ENCODE measurements at places on chromosomes 6 and 20.

DNA sequence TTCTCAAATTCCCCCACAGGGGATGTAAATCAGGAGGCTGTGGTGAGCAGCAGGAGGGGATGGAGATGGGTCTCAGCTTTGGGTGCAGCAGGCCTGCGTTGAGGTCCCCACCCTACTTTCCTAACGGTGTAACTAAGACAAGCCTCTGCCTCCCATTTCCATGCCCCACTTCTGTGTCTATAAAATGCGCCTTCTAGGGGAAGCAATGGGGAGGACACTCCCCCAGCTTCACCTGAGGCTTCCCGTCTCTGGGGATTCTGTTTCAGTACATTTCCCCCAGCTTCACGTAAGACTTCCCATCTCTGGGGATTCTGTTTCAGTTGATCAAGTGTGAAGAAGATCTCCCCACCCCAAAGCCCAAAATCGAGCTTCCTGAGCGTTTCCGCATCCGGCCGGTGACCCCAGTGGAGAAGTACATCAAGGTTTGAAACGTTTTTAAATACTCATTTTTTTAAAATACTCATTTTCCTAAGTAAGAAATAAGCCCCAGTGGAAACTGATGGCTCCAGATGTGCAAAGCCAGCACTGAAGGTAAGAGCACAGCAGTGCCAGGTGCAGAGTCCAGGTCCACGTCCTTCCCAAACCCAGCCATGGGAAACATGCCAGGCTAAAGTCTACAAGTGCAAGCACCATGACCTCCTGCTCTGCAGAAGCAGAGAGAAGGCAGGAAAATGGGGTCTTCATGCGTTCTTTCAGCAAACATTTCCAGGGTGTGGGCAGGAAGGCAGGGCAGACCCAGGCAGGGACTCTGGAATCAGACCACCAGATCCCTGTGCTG is 73.1 kb downstream of the ANKRD60 start:
- DNase-seq = no peak

- DNase-seq = no peak
Measured at GRCh38 chr6:157726892-157727628, 96.0 kb upstream of the SNX9 start.

DNA sequence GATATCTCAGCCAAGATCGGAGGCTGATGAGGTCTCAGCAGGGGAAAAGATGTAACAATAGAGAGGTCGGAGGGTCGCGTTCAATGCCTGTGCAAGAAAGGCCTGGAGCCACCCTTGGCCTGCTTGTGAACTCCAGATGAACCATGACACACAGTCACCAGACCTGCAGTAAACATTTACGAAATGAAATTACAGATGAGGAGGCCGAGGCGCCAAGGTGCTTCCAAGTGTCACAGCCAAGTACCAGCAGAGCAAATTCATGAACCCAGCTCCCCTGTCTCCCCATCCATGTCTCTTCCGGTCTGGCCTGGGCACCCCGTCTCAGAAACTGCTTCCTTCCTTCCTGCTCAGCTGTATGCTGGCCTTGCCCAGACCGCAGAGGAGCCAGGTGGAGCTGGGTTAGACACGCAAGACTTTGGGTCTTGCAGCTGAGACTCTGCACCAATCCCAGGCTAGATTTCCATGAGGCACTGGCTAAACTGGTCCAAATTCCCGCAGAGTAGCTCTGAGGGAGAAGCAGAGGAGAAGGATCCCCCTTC is 48.1 kb downstream of the CHMP4B start:
- no peak for DNase-seq

GRCh38 chr6:79215213-79215824 is 19.2 kb downstream of the HMGN3 start:
- DNase-seq = no peak

DNA sequence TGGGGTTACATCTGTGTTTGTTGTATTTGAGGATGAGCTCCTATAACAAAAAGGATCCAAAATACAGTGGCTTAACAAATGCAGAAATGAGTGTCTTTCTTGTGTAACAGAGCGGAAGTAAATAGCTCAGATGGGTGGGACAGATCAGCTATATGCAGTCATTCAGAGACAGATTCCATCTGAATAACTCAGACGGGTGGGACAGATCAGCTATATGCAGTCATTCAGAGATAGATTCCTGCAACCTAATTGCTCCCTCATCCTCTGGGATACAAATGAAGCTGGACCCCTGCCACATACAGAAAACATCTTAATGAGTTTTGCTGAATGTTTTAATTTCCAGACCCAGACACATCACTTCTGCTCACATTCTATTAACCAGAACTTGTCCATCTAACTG is 332.3 kb downstream of the BCKDHB start:
- DNase-seq = no peak

GRCh38 chr6:137808191-137808590 is 58.9 kb upstream of the TNFAIP3 start:
- no peak for DNase-seq

GRCh38 chr6:111427341-111428116 is 55.5 kb downstream of the REV3L start:
- DNase-seq = peak; percentile 27

DNA sequence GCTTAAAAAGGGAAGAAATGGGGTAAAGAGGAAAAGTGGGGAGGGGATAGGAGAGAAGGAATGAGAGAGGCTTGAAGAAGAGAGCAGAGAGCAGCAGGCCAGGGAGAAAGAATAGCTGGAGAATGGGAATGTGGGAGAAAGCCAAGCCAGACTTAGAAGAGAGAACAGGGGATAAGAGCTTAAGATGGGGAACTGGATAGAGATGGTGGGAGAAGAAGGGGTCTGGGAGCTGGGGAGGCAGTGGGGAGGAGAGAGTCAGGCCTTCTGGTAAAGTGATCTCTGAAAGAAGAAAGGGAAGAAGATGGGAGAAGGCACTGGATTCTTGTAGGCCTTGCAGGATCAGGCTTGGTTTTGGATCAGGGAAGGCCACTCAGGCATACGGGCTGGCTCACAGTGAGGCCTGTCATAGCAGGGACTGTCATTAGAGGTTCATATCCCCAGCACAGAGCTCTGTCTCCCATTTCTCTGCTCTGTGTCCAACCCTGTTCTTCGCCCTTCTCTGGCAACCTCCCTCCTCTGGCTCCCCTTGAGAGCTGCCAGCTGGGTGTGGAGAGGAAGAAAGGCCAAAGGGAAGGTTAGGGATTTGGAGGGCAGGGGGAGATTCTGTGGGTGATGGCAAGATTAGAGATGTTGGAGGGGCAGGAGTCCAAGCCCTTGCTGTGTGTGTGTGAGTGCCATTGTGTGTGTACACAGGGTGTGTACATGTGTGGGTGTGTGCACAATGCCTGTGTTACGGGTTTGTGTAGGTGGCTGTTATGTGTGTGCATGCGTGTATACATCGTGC is 9.3 kb downstream of the SYNGAP1 start:
- DNase-seq = no peak

- DNase-seq = no peak
Measured at GRCh38 chr6:147173675-147174308, 30.4 kb upstream of the STXBP5 start.

DNA sequence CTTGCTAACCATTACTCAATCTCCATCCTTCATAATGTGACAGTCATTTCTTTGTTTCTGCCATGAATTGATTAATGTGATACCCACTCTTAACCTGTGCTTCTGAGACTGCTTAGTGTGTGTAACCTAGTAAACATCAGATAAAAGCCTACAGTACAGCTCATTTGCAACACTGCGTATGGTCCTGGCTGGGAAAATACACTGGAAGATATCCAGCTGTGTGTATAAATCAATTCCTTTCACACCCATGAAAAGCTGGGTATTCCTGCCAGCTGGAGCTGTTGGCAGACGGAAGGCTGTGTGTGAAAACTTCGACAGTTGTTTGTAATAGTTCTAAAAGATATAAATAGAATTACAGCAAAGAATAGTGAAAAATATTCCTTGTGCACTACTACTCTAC is 509.2 kb downstream of the FRK start:
- no peak for DNase-seq

DNA sequence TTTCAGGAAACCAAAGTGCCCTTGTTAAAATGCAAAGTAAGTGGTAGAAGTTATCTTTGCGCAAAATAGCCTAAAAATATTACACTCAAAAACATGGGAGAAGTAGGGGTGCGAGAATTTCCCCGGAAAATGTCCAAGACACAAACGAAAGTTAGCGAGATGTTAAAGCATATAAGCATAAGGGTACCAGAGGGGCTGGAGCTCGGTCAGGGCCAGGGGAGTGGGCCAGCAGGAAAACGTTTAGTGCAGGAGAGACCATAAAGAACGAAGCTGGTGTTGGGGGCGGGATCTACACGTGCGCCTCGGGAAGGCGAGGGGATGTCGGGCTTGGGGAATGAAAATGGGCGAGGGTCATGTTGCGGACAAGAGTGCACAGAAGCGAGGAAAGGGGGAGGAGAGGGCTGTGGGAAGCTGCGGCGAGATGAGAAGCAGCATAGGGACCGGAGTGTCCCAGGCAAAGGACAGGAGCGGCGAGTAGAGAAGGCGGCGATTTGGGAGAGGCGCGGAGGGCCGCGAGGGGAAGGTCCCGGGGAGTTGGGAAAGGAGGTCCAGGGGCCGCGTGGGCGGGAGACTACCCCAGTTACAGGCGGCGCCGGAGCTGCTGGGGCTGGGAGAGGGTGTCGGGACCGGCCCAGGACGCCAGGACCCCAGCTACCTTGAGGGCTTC is 600 bp downstream of the XPO5 start:
- peak; percentile 56 for DNase-seq

GRCh38 chr6:169052462-169052861 is 201.2 kb downstream of the THBS2 start:
- no peak for DNase-seq

DNA sequence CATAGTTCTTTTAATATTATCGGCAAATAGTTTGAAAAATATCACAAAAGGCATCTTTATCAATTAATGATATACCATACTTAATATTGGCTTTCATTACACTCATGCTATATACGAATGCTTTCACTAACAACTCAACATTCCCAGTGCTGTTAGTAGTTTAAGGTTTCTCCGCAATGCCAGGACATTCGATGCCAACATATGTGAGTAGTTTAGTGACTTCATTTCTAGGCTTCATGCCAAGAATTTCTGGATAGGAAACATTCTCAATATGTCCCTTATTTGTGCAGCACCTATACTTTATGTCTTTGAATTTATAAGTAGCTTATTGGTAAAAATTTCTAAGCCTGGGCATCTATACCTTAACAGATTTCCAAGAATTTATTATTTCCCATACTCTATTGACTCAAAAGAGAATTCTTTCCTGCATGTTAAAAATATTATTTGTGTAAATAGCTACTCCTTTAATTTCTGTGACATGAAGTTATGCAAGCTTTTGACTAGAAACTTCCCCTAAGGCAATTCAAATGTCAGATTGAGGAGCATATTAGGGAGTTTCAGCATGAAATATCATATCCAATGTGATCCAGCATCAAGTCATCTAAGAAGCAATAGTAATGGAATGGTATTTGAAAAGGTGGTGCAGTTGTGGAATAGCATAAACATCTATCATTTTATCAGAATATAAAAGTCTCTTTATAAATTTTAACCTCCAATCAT is 236.0 kb upstream of the STXBP5 start:
- DNase-seq = no peak

DNA sequence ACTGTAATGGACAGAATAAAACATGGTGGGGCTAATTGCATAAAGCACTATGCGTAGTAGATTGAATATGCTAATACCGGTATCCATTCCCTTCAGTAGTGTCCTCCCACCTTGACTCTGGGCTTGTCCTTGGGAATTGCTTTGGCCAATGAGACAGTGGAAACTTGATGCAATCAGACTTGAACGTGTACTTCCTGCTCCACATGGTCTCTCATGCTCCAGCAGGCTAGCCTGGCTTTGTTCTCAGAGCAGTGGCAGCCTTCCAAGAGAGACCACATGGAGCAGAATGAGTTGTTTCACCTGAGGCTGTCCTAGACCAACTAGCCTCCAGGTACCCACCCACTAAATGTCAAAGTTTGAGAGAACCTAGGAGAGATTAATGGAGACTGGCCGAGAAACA is 37.0 kb upstream of the BTBD3 start:
- DNase-seq = no peak

DNA sequence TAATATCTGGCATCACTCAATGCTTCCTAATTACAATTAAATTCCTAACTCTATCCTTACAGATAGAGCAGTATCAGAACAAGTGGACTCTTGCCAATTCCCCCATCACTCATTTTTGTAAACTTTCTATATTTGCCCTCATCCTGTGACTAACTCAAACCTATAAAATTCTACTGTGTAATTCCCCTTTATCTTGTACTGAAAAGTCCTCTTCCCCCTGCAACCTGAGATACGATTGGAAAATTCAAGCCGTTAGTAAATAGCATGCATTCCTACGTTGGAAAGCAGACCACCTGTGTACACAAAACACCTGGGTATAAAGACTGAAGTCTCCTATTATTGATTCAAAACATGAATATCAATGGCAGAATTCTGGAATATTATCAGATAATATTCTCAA is 70.4 kb upstream of the KCNQ5 start:
- DNase-seq = no peak

GRCh38 chr6:131255434-131255833 is 120.2 kb downstream of the AKAP7 start:
- no peak for DNase-seq

GRCh38 chr6:3585320-3585935 is 128.6 kb upstream of the SLC22A23 start:
- no peak for DNase-seq

- no peak for DNase-seq
Measured at GRCh38 chr6:109320072-109320471, 62.2 kb downstream of the CD164 start.

- no peak for DNase-seq
Measured at GRCh38 chr6:157822245-157823000, 623 bp upstream of the SNX9 start.

- DNase-seq = no peak
Measured at GRCh38 chr6:74573613-74574012, 632.2 kb downstream of the COL12A1 start.

DNA sequence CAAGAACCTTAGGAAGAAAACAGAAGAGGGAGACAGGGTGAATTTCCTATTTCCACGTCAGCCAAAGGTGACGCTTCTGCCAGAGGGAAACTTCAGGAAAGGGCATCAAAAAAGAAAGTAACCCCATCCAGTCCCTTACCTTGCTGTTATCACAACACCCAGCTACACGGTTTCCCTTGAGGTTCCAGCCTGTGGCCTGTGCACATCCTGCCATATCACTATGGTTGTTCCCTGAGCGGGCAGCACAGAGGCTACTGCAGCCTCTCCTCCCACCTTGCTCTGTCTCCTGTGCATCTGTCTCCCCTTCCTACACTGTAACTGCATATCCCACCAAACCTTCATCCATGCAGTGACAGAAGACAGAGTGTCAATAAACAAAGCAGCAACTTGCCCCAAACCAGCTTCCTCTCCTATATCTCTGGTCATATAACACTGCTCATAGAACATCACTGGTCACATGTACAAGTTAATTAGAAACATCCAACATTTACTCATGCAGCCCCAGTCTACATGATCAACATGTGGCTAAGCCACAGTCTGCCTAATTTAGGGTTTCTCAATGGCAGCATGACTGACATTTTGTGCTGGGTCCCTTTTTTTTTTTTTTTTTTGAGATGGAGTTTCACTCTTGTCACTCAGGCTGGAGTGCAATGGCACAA is 54.7 kb downstream of the GFOD1 start:
- DNase-seq = no peak

- DNase-seq = no peak
Measured at GRCh38 chr20:16048876-16049275, 524.4 kb downstream of the KIF16B start.
